ENCODE measurements at places on chromosomes 4 and X.

GRCh38 chrX:76184891-76185290 lies 12.0 kb downstream of the PBDC1 start:
- no peak for DNase-seq

- no peak for DNase-seq
Measured at GRCh38 chr4:13514722-13515121, 29.6 kb downstream of the NKX3-2 start.

DNA sequence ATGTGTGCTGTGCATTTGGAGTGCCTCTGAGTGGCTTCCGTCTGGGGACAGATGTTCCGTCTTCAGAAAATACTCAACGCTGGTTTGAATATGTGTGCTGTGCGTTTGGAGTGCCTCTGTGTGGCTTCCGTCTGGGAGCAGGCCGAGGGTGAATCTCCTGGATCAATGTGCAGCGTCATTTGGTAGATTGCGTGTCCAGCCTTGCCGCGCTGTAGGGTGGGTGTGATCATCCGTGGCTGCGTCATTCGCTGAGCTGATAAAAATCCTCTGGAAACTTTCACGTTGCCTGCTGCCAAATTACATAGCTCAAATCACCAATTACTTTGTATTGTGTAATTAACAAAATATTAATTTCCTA lies 12.1 kb downstream of the UVSSA start:
- no peak for DNase-seq

DNA sequence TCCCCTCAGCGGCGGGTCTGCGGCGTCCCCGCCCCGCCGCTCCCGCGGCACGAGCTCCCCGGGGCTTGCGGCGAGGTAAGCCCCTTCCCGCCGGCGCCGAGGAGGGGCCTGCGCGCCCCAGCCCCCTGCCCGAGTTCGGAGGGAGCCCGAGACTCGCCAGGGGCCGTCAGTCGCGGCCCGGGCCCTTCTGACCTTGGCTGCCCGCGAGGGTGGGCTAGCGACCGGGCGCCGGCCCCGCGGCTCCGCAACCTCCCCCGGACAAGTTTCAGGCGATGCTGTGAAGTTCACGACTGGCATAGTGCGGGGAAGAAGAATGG lies 554 bp downstream of the CDKL5 start:
- no peak for DNase-seq

DNA sequence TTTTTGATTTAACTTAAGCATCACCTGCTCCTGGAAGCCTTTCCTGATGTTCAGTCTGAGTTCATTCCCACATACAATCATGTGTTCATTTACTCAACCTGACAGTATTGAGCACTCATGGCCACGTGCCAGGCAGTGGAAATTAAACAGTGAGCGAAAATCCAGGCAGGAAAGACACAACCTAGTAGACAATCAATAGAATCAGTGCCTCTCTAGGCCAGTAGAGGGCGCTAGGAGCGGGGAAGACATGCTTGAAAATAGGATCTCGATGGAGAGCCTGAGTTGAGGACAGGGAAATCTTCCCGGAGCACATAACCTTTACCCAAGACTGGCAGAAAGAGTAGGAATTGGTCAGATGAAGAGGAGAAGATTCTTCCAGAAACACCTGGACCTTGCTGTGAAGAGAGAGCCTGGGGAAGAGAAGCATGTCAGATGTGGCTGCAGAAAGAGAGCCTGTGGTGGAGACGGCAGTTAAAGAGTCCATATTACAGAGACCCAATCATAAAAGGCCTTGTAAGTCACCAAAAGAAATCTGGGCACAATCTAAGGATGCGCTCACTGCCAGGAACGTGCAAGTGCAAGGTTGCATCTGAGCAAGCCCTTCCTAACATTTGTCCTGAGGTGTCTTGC lies 103.5 kb downstream of the LDB2 start:
- peak; percentile 45 for DNase-seq

- peak; percentile 3 for DNase-seq
Measured at GRCh38 chr4:1207603-1208265, 35.4 kb upstream of the SPON2 start.

- DNase-seq = no peak
Measured at GRCh38 chr4:185534866-185535611, at the start of gene PDLIM3. TSS of gene PDLIM3 (minus strand) at chr4:185535507. CDS start at chr4:185535434, 73 bp downstream.

DNA sequence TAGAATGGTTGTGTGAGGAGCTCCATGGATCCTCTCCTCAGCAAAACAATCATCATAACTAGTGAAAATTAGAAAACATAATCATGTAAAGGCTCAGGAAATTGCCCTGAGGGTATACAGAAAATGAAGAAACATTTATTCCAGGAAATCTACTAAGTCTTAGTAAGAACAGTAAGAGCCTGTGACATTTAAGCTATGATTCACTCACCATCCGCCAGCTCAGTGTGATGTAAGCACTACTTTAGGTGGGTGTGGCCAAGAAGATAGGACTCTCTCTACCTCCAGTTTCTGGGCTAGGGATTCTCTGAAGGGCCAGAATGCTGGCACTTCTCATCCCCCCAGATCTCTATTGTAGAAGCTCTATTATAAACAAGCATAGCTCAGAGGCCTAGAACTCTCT lies 147.5 kb downstream of the DLG3 start:
- peak; percentile 88 for DNase-seq

GRCh38 chrX:68703369-68703768 lies 55.9 kb downstream of the STARD8 start:
- no peak for DNase-seq

- DNase-seq = peak; percentile 55
Measured at GRCh38 chr4:113840861-113841260, 79.3 kb upstream of the CAMK2D start.

DNA sequence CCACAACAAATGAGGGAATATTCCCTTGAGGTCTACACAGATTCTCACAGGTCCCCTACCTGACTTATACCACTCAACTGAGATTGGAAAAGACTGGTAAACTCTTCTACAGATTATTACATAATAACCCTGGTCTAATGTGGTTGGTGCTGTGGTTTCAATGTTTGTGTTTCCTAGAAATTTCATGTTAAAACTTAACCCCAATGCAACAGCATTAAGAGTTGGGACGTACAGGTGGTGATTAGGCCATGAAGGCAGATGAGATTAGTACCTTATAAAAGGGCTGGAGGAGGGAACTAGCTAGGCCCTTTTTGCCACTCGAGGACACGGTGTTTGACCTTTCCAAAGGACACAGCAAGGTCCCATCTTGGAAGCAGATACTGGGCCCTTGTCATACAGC lies 84.3 kb upstream of the TAPT1 start:
- no peak for DNase-seq

DNA sequence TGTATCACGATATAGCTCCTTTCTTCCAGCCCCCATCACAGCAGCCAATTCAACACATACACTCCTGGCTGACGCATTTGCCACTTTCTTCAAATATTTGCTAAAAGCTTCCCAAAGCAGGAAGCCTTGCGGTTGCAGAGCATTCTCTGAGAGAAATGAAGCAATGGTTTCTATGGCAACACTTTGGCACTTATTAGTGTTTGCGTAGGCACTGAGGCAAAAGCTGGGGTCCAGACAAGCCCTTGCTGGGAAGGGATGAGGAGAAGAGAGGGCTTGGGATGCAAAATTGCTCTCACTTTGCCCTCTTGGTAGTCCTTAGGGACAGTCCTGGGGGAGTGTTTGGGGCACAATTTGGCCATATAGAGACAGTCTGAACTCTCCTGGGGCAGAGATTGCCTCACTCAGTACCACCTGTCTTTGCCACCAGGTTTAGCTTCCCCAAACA lies 55.0 kb upstream of the PAK3 start:
- DNase-seq = peak; percentile 92

DNA sequence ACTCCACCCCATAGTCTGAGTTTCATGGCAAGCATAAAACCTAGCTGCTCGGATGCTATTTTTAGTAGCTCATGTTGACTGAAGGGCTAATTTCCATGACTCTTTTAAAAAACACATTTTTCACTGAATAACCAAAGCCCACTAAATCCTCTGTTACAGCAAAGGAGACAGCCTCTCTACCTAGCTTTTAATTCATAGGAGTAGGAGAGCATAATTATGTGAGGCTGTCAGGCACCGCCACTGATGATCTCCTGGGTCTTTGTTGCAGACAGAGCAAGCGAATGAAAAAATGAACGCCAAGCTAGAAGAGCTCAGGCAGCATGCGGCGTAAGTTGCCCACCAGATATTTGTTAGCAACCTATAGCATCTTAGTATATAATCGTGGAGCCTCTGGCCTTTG lies 53.5 kb downstream of the KIF4A start:
- no peak for DNase-seq

DNA sequence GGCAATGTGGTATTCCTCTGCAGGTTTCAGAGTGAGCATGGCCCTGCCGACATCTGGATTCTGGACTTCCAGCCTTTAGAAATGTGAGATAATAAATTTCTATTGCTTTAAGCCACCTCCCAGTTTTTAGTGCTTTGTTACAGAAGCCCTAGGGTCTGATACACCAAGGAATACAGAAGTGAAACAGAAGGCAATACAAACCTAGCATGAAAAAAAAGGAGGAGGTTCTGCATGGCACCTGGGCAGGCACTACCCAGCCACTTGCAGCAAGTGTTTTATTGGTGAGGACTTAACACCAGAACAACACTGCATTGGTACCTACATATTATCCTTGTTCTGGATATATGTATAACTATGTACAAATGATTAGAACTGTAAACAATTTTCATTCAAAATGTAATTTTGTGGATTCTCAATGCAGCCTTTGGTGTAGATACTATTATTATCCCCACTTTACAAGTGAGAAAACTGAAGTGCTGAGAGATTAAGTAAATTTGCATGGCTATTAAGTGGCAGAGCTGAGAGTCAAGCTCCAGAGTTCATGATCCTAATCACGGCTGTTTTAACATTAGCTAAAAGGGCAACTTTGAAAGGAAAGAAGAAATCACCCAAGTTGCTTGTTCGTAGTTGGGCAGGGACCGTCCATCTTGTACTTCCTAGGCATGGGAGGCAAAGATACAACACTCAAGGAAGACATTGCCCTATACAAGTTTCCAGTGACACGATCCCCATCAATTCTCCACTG lies 71.8 kb downstream of the IL21 start:
- no peak for DNase-seq

DNA sequence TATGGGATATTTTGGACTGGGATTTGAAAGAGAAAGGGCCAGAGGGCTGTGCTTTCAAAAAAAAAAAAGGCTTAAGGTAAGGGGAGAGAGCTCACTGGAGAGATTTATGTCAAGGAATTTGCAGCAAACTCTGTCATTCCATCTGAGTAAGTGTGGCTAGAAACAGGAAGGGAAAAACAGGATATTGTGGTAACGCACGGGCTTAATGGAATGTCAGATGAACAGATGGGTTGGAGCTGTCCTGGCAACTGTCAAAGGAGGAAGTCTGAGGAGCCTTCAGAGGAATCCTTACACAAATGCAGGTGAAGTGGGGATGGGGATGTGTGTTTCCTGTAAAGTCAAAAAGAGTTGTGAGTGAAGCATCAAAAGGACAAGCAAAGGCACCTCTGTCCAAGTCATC lies 15.1 kb upstream of the NKX3-2 start:
- peak; percentile 76 for DNase-seq

- no peak for DNase-seq
Measured at GRCh38 chr4:88212253-88212561, 53.8 kb upstream of the ABCG2 start.

DNA sequence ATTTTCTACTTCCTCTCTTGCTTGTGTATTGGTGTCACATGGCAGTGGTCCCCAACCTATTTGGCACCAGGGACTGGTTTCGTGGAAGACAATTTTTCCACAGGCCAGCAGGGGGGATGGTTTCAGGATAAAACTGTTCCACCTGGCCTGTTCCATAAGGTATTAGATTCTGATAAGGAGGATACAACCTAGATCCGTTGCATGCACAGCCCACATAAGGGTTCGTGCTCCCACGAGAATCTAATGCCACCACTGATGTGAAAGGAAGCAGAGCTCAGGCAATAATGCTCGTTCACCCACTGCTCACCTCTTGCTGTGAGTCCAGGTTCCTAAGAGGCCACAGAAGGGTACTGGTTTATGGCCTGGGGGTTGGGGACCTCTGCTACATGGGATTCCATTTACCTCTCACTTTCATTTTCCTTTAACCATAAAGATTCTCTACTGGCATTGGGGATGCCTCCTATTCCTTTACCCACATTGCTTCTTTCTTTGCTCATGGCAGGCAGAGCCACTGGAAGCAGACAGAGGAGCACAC lies 38.1 kb downstream of the SEC31A start:
- peak; percentile 2 for DNase-seq

DNA sequence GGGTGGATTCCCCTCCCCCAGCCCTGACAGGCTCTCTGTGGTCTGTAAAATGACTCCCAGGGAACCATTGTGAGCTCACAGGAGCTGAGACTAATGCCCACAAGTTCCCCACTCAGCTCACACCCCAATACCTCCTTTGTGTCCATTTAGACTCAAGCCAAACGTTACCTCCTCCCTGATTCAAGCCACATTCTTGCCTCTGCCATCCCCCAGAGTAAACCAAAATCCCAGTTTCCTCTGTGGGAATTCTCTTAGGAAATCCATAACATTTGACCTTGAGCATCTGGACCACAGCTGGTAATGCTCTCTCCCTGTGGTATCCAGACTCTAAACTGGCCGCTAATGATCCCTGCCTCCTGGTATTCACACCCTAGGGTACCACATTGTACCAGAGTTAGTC lies 26.3 kb upstream of the KDM5C start:
- DNase-seq = no peak

DNA sequence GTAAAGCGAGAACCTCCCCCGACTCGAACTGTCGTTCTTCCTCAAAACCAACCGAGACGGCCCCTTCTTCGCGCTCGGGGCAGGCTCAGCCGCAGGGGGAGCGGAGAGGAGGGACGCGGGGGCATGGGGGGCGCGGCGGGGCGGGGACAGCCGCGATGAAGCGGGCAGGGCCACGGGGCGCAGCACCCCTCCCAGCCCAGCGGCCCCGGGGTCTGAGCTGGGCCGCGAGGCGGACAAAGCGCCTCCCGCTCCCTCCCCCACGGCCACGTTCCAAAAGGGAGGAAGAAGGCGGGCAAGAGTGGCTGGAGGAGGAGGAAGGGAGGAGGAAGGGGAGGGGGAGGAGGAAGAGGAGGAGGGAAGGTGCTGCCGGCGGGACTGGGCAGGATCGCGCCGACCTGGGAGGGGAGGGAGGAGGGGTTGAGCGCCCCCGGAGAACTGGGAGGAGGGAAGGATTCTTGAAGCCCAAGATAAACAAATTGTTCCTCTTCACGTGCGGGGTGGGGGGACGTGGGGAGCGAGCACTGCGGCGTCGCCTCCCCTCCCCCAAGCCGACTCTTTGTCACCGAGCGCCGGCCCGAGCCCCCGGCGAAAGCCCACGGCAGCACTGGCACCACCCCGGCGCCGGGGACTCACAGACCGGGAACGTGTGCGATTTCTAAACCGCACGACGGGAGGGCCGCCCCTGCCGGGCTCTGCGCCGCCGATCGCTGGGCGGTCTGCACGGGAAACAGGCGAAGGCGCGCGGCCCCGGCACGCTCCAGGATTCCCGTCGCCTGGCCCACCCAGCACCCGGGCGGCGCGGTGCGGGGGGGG lies 2.9 kb downstream of the MAML3 start:
- DNase-seq = peak; percentile 86

All from PC-3 (cell line).